ENCODE measurements at places on chromosomes 12 and 14.

DNA sequence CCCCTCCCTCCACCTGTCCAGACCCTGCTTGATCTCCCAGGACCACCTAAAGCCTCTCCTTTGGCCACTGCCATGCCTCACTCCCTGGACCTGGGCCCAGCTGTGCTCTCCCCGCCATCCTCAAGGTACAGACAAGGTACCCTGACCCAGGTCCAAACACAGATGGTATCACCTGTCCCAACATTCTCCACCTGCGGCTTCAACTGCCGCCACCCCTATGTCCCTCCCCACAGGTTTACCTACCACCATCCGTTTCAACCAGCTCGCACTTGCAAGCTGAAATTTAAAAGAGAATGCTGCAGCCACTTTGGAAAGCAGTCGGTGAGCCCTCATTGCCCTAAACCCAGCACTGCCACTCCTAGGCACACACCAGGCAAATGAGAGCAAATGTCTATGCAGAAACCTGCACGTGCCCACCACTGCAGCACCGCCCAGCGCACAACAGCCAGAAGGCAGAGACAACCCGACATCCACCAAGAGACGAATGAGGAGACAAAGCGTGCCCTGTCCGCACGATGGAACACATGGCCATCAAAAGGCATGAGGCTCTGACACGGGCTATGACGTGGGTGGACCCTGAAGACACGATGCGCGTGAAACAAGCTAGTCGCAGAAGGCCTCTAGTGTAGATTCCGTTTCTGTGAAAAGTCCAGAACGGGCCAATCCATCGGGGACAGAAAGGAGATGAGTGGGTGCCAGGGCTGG lies 71.0 kb downstream of the RFLNA start:
- DNase-seq, result no peak

DNA sequence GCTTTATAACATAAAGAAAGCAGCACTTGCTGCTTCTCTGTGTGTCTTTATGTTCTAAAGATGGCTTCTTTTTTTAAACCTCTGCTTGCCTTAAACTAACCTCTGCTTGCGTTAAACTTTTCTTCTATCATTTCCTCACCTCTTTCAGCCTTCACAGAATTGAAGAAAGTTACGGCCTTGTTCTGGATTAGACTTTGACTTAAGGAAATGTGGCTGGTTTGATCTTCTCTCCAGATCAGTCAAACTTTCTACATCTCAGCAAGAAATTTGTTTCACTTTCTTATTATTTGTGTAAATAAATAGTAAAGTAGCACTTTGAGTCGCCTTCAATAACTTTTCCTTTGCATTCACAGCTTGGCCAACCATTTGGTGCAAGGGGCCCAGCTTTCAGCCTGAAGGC lies 64.2 kb downstream of the CMAS start:
- no peak for DNase-seq

- DNase-seq, result no peak
These were observed 2.4 kb downstream of the CLEC12B start for GRCh38 chr12:10012630-10013330.

DNA sequence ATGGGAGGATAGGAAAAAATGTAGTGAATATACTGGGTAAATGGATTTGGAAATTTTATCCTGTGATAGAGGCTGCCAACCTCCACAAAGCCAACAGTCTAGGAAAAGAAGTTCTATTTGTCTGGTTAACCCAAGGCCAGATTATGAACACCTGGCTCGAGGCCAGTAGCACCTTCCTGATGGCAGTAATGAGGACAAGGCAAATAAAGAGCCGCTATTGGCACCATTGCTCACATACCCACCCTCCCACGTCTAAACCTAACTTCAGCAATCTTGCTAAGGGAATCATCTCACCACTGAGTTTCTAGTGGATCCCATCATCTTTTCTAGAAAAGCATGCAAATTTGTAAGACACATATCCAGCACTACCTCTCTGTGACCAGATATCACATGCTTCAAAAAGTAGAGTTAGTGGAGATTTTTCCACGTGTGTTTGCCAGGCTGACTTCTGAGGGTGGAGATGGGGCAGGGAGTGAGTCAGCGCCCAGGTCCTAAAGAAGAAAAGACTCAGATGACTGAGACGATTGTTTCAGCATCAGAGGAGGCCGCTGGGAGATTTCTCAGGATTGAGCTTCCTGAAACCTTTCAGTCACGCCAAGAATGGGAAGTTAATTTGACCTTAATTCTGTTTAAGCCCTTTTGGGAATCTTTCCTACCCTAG lies 362.9 kb downstream of the EMP1 start:
- DNase-seq, result peak; percentile 34

- DNase-seq, result no peak
These were observed 389.3 kb upstream of the USP15 start for GRCh38 chr12:61870658-61871484.

DNA sequence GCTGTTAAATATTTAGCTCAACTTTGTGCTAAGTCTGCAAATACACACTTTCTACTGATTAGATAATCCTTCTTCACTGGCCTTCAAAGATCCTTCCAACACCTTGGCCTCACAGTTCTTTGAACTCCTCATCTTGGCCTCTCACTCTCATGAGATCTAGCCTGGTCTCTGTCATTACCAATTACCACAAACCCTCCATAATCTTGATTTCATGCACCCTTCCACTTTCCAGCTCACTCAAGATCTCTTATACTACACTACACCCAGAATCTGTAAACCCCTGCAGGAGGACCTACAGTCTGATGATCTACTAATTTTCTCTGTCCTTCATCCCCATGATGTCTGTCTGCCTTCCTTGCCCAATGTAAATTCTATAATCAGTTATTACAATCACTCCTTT lies 71.1 kb downstream of the DUSP16 start:
- DNase-seq, result no peak

GRCh38 chr14:35113308-35113950 lies 8.4 kb downstream of the PPP2R3C start:
- no peak for DNase-seq

- no peak for DNase-seq
These were observed 121.5 kb downstream of the CALM1 start for GRCh38 chr14:90518069-90518940.

- peak; percentile 61 for DNase-seq
These were observed 425.6 kb downstream of the NRXN3 start for GRCh38 chr14:78595797-78596196.

- no peak for DNase-seq
These were observed 211.6 kb downstream of the DUSP6 start for GRCh38 chr12:89140602-89141238.

DNA sequence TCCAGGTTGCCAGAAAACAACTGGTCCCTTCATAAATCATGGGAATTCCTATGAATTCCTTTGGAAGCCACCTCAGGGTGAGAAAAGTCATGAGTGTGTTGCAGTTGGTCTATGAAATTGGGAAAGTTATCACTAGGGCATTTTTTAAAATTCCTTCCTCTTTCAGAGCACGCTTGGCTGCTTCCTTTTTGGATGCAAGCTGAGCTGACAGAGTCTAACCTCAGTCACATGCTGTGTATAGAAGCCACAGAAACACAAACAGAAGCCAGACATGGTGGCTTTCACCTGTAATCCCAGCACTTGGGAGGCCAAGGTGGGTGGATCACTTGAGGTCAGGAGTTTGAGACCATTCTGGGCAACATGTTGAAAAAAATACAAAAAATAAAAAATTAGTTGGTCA lies 21.7 kb upstream of the HELB start:
- DNase-seq, result no peak

DNA sequence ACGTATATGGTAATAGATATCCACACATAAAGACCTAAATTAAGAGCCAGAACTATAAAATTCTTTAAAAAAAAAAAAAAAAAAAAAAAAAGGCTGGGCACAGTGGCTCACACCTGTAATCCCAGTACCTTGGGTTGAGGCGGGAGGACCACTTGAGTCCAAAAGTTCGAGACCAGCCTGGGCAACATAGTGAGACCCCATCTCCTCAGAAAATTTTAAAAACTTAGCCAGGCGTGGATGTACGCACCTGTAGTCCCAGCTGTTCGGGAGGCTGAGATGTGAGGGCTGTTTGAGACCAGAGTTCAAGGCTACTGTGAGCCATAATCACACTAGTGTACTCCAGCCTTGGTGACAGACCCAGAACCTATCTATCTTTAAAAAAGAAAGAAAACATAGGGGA lies 4.3 kb downstream of the BTBD7 start:
- DNase-seq, result no peak

GRCh38 chr12:100995201-100995600 lies 200.6 kb downstream of the ANO4 start:
- no peak for DNase-seq

- no peak for DNase-seq
These were observed 94.7 kb upstream of the OR4E1 start for GRCh38 chr14:21768116-21768874.

DNA sequence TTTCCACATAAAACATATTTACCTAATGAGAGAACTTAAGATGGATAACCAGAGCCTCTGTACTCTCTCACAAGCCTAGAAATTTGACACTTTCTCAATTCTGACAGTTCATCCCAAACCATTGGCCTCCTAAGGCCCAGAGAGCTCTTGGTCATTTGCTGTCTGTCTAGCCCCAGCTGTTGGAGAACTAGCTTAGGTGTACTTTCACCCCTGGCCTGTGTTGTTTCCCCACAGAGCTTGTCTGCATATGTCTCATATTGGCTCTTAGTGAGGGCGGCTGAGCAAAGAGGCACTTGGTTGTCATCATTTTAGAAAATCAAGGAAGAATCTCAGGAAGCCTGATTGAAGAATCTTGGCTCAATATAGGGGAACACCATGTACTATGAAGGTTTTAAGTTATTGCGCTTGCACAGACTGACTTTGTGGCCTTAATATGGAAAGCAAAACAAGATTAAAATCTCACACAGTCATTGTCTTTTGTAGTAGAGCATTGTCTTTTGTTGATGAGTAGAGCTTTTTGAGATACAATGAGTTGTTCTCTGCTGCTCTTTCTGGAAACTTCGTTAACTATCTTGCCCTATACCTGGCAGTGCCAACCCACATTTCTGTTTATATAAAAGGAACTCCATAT lies 324.6 kb downstream of the RAD51B start:
- no peak for DNase-seq

- no peak for DNase-seq
These were observed 311.6 kb upstream of the DIO3 start for GRCh38 chr14:101249676-101250036.

Data from COR-L47 (cell line).